ENCODE measurements at places on chromosomes 2 and 18.
A peak's percentile ranks its signal among the peaks of the same experiment; 100 is the strongest.

DNA sequence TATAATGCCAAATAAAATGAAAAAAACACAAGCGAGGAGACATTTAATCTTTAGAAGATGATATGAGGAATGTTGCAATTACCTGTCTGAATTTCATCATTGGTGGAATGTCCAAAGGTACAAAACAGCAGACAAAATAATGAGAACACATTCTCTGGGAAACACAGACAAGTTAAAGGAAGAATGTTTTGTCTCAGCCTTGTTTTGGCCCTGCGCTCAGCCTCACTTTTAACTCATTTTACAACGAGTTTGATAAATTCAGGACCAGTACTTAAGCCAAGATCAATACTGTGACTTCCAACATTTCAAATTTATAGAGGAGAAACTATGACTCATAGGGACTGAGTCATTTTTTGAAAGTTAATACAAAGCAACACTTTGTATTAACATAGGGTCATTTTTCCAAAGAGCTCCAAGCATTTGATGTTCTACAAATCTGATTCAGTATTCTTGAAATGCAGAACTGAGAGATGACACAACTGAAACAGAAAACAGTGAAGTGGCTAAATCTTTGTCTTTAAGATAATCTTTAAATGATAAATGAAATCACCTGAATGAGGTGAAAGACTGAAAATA is 833.2 kb upstream of the CHAC2 start:
- DNase-seq = peak; percentile 27

- DNase-seq = peak; percentile 76
Measured at GRCh38 chr18:26307161-26307773, 81.0 kb downstream of the TAF4B start.

DNA sequence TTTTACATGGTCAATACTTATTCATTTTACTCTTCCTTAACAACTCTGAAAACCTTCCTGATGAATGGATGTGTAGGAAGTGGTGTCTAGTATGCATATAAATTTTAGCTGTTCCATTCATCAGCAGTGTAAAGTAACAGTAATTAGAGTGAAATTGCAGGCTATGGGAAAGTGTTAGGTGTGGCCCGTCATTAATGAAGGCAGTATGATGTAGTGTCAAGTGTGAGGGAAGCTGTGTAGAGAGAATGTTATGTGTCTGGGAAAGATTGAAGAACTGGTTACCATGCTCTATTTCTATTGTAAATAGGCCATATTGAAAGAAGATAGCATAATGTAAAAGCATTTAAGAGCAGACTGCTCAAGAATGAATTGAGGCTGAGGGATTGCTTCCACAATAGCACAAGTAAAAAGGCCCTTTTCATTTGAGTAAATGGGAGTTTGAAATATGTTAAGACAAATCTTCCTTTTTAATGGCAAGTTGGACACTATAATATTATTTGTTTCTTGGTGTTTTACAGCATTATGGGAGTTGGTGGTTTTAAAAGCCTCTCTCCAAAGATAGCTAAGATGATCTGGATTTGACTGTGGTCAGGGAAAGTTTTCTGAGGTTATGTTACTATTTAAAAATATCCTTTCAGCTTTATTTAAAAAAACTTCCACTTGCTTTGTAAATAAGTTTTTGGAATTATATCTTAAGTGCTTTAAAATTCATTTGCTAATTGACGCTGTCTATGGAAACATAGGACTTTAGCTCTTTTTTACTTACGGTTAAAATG is 401.0 kb upstream of the ZEB2 start:
- no peak for DNase-seq

DNA sequence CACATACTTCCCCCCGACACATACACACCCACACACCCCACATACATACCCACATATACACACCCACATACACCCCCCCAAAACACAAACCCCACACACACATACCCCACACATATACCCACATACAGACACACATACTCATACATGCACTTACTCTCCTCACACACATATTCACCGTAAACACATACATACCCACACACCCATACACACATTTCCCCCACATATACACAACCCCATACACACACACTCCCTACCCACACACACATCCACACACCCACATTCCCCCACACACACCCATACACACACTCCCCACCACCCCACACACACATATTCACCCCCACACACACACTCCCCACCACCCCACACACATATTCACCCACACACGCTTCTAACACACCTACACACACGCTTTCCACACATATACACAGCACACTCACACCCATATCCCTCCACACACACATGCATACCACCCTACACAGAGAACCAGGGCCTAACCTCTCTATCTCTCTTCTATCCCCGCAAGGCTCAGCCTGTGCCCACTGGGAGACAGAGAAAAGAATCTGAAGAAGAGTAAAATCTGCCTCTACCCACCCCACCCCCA is 182.4 kb upstream of the ETAA1 start:
- DNase-seq = no peak

DNA sequence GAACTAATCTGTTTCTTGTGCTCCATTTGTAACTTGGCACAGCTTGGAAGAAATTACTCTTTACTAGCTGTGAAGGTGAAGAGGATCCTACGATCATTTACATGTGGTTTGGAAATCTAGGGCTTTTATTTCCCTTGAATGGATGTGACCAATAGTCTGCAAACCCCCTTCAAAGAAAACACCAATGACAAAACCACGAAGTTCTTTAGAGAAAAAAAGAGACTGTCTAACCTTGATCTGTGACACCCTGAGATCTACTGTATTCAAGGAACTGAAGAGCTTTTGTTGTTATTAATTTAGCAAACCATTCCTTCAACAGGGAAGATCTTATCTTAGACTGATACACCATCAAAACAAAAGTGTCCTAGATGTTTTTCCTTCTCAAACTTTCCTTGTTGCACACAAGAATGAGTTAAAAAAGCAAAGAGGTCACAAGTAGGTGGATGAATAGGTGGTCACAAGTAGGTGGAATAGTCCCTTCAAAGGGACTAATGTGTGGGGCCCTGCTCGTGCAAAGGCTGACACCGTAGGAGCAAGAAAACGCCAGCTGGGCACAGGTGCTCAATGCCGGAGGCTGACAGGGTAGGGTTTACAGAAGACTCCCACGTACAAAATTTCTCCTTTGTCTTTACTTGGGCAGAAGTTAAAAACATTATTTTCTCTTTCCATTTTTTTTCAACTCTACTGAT is 95.6 kb upstream of the ITGB6 start:
- DNase-seq = no peak

- DNase-seq = no peak
Measured at GRCh38 chr2:143329288-143329687, 200.1 kb downstream of the ARHGAP15 start.

DNA sequence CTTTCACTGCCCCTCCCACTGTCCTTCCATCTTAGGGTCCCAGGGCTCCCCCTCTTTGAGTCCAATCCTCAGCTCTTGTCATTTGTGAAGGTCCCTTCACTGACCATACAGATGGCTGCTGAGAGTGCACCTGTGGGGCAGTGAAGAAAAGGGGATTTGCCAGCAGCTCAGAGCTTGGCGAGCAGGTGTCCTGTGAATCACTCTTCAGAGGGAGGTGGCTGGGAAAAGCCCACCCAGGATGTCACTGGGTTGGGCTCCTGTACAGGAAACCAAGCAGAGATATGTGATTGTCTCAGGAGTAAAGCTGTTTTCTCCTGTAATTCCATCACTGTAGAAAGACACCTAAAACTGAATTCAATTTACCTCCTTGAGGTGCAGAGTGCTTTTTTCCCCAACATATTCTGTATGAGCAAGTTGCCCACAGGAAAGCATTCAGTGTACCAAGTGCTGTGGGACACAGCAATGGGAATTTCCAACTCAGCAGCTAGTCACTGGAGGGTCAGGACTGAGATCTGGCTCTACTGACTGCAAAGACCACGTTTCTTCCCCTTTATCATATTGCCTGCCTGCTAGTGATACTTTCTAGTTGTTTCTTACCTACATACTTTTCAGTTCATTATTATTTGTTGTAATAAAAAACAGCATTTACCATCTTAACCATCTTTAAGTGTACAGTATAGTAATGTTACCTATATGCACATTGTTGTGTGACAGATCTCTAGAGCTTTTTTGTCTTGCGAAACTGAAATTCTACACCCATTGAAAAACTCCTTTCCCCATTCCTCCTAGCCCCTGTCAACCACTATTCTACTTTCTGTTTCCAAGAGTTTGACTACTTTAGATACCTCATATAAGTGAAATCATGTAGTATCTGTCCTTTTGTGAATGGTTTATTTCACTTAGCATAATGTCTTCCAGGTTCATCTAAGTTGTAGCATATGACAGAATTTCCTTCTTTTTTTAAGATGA is 239.1 kb downstream of the TSN start:
- DNase-seq = peak; percentile 48

- DNase-seq = no peak
Measured at GRCh38 chr18:79919089-79919488, 32.4 kb downstream of the SLC66A2 start.

DNA sequence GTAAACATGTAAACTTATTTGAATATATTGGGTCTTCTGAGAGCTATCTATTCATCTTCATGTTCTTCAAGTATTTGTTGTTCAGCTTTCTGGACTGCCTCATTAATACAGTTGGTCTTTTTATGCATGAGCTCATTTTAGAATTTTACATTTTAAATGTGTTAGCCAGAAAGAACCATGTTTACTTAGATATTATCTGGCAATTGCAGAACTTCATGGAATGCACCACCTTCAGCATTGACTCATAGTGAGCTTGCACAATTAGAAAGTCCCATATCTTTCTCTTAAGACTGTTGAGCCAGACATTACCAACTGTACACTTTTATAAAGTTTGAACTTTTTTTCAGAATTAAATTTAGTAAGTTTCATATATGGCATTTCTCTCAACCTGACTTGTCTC is 536.7 kb downstream of the RIT2 start:
- no peak for DNase-seq

DNA sequence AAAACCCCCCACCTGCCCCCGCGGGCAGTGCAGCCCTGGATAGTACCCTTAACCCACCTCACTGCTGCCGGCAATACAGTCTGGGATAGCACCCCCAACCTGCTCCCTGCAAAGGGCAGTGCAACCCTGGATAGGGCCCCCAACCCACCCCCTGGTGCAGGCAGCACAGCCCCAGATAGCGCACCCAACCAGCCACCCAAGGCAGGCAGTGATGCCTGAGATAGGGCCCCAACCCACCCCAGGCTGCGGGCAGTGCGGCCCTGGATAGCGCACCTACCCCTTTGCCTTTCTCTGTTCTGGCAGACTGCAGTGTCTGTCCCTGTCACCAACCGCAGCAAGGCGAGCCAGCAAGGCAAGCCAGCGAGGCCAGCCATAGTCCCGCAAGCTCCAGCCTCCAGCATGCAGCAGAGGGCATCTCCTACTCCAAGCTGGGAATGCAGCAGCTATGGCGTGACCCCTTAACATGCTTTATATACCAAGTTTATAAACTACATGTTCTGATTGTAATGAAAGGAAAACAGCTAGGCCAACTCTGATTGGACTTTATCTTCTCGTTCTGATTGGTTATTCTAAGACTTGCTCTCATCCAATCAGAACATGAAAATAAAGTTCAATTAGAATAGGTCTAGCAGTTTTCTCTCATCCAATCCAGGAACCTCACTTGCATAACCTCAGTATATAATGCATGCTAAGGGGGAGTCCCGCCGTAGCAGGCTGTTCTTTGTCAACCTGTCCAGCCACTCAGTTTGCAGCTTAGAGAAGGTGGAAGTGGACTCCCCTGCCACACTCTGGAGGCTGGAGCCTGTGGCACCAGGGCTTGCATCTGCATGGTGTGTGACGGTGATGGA is 34.1 kb upstream of the ANKRD62 start:
- DNase-seq = no peak

GRCh38 chr18:8241731-8242130 is 367.5 kb upstream of the RAB12 start:
- no peak for DNase-seq

DNA sequence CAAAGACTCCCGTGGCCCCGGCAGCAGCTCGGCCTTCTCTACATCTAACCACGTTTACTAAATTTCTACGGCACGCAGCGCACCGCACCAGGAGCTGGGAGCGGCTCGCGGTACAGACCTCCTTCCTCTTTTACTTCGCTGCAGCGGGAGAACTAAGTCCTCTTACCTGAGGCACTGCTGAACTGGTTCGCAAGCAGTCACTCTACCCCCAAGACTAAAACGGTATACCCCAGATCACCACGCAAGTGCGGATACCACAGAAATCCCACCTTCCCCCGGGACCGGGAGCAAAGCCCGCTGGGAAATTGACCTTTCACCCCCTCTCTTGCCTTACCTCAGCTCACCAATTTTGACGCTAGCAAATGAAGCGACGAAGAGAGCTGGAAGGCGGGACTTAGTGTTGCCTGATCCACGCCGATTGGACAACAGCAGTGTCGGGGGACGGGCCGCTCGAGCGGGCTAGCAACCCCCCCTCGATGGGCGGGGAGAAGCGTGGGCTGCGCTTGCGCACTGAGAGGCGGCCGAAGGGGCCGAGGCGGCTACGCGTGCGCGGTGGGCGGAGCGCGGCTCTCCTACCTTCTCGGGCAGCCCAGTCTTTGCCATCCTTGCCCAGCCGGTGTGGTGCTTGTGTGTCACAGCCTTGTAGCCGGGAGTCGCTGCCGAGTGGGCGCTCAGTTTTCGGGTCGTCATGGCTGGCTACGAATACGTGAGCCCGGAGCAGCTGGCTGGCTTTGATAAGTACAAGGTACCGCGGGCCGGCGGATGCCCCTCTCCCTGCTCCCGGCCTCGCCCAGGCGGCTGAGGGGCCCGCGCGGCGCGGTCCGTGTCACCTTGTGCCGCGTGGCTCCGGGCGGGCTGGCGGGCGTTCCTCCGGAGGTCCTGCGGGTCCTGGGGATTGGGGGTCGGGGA is at the start of gene SELENOI:
Gene SELENOI, plus strand, starts transcription at position 599 of the 909 bp plus-strand sequence. Its CDS starts 90 bp downstream, at position 689.
- DNase-seq = peak; percentile 99

GRCh38 chr2:9205963-9206948 is at the start of gene ASAP2:
Gene ASAP2 (plus strand): TSS chr2:9206812. CDS start chr2:9207105, 293 bp downstream.
- peak; percentile 59 for DNase-seq

DNA sequence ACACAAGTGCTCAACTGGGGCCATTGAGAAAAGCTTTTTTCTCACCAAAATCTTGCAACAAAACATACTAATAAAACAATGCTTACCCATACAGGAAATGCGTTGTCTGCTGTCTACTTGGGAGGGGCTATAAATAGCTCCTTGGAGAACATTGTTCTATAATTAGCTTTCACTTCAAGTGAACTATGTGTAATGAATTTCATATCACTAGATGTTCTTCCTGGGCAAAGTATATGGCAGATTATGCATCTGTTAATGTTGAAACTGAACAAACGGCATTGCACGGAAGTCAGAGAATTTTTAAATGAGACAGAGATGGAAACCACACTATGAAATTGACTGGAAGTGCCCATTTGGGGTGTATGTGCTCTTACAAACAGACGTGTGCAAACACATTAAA is 6.4 kb upstream of the NPAS2 start:
- no peak for DNase-seq

DNA sequence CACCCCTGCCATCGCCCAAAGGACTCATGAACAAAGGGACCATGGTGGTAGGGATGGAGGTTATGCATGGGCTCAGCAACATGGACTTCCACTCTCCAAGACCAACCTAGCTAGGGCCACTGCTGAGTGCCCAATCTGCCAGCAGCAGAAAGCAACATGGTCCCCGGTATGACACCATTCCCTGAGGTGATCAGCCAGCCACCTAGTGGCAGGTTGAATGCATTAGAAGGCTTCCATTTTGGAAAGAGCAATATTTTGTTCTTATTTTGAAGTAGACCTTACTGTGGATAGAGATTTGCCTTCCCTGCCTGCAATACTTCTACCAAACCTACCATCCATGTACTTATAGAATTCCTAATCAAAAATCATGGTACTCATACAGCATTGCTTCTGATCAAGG is 99.8 kb downstream of the METTL4 start:
- peak; percentile 21 for DNase-seq
